NCI-H1417 treated with DMSO at 0.1 percent for 48 hours (cell line): ENCODE measurements at places on chromosomes 5 and 9.
A peak's percentile ranks its signal among the peaks of the same experiment; 100 is the strongest.

DNA sequence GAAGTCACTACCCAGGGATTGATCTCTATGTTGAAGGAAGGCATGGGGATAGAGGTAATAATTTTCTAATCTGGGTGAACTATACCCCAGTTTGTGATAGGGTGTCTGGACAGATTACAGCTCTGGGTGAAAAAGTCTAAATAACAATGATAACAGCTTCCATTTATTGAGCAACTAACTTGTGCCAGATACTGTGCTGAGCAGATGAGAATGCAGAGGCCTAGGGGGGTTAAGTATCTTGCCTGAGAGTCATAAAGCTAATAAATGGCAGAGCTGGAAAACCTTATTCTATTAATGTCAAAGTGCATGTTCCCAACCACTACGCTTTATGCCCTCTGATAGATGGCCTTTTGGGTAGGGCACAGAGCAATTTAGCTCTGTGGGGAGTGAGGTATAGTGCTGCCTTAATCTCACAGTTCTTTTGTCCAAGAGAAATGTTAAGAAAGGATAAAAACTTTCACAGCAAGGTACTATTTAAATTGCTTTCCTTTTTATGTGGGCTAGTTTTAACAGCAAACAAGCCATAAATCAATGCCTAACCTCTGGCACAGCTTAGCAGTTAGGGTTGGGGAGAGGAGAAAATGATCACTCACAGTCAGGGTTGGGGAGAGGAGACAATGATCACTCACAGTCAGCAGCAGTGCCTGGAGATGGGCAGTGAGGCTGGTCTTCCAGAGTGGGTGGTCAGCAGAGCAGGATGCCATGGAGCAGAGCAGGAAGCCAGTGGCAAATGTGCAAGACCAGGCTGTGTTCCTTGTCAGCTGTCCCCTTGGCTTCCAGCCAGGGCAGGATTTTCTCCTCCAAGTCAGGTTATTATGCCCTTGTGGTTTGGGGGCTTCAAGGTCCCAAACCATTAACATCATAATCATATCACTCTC, 187.0 kb downstream of the CARTPT start:
- peak; percentile 82 for DNase-seq

GRCh38 chr9:17204611-17205152, 69.8 kb downstream of the CNTLN start:
- DNase-seq = no peak

DNA sequence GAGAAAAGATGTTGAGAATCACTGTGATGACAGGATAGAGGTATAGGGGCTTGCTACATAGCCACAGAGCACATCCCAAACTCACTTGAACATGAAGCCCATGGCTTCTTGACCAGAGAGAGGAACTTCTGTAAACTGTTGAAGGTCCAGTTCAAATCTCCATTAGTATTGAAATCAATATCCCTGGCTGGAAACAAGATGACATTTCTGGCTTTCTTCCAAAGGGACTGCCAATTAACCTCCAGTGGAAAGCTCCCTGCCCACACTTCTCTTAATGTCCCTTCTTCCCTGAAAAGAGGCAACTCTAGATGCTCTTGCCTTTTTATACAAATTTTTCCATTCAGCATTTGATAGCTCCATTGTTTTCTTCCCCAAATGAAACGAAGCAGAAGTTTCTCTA, 612.1 kb downstream of the EBF1 start:
- DNase-seq = no peak

DNA sequence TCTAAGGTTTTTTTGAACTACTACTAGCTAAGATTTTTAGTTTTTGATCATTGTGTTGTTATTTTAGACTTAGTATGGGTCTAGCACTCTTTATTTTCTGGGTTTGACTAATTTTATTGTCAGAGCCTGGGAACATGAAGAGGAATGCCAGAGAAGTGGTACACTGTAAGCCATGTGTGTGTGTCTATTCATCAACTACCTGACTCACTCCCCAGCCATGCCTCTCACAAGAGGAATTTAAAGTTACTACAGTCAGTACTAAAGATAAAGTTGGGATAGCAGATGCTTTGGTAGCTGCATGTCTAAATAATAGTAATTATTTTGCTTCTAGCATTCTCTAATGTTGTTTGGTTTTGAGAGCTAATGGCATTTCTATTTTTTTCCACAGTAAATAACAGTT, 264.8 kb downstream of the CSNK1G3 start:
- DNase-seq = no peak

DNA sequence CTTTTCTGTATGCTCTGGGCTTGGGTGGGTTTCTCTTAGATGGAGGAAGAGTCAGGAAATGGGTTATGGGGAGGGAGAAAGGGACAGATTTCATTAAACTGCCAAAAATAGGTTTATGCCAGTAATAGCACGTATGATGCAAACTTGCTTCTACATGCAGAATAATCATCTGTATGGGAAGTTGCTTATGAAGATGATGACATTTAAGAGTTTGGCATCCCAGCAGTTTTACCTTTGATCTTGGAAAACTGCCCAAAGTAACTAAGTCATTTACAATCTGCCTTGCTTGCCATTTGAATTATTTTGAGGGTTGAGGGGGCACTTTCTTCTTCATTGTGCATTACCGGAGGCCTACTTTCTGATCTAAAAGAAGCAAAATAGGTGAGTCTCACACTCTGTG, 282.9 kb upstream of the ANKRD55 start:
- no peak for DNase-seq

DNA sequence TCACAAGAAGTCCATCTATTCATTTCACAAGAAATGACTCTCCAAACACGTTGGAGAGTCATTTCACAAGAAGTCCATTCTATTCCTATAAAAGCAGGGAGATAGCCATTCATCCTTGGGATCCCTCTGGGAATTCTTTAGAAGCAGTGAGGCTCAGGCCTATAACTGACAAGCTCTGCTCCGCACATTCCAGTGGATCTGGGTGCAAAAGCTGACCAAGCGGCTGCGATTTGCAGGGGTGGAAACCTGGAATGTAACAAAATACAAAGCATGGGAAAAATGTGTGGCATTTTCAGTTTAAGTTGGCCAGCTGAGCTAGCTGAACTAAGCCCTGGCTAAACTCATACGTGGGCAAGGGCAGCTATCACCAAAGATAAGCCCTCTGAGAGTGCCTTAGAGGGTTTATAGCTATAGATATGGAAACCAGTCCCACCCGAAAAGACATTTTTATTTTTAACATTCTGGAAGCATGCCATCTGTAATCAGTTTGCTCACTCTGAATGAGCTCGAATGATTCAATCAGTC, 8.7 kb downstream of the TAS2R1 start:
- no peak for DNase-seq

DNA sequence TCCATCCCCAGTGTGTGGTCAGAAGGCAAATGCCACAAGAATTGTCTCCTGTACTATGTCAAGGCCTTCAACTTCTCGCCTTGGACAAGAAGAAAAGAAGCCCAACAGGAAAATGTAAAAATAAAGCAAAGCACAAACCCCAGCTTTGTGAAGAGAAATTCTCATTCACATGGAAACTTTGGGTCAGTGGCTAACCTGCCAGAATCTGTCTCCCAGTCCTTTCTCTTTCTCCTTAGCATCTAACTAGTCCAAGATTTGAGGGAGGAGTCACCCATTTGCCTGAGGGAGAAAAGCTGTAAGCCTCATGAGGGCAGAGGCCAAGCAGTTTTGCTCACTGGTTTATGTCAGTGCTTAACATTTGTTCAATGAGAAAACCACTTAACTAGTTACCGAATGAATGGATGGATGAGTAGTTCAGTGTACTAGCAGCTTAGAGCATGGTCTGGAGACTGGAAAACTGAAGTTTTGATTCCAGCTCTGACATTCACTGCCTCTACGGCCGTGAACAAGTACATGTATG, 36.0 kb downstream of the ADAM19 start:
- DNase-seq = no peak

DNA sequence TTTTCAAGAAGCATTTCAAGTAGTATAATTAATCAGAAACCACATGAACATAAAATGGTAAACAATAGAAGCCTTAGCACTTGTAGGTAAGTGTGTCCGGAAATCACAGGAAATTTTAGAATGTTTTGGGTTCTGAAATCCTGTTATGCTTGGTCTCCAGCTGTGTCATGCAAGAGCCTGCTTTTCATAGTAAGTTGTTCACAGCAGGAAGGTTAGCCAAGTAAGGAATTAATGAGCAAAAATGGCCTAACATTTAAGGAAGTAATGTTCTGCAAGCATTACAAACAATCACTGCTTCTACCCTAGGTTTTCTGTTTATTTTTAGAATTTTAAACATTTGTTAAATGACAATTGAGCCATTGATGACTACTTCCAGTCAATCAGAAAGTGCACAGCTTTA, 669.5 kb downstream of the SLCO4C1 start:
- peak; percentile 34 for DNase-seq

- no peak for DNase-seq
These were observed 664 bp upstream of the ARSB start for GRCh38 chr5:78985725-78986223.

DNA sequence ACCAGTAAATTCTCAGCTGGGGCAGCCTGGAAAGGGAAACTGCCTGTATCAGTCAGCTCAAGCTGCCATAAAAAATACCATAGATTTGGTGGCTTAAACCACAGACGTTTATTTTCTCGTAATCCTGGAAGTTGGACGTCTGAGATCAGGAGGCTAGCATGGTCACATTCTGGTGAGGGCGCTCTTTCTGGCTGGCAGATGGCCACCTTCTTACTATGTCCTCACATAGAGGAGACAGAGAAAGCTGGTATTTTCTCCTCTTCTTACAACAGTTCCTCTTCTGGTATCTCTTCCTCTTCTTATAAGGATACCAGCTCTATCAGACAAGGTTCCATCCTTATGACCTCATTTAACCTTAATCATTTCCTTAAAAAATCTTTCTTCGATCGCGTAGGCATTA, 50.5 kb upstream of the RFX3 start:
- no peak for DNase-seq

- DNase-seq = no peak
These were observed 78.2 kb upstream of the MAP3K1 start for GRCh38 chr5:56737002-56737621.
